ENCODE measurements at places on chromosomes 1 and 21. TPM values are rescaled to one million over a fixed set of nuclear protein-coding genes. Genes with fewer than 3 reads are reported as not detected.
A peak's percentile ranks its signal among the peaks of the same experiment; 100 is the strongest.

- no peak for DNase-seq
Observed at GRCh38 chr1:195697130-195697529, 911.1 kb downstream of the KCNT2 start.

DNA sequence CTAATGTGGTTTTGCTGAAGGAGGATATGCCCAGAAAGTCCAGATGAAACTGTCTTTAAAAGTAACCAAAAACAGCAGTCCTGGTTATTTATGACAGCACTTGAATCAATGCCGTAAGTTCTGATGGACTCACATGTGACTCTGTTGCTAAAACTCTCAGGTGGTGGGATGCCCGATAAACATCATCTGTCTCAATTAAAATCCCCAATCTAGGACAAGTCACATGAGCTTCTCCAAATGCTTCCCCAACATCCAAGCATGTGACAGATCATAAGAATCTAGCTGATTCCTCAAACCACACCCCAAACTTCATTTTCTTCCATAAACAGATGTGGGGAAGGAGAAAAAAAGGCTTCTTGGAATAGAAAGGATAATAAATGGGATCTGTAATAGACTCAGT lies 786 bp upstream of the CTSK start:
- no peak for DNase-seq

GRCh38 chr1:207922554-207922953 lies 11.6 kb upstream of the CD34 start:
- DNase-seq = no peak

- no peak for DNase-seq
Observed at GRCh38 chr1:171898941-171899340, 57.6 kb downstream of the DNM3 start.

DNA sequence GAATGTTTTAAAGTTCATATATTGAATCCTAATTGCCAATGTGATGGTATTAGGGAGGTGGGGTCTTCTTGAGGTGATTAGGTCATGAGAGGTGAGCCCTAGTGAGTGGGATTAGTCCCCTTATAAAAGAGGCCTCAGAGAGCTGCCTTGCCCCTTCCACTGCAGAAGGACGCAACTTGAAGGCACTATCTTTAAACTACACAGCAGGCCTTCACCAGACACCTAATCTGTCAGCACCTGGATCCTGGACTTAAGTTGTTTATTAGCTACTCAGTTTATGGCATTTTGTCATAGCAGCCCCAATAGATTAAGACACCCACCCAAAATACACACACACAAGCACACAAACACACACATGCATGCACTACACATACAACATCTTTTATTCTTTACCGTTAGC lies 61.4 kb downstream of the DAB1 start:
- DNase-seq = no peak

GRCh38 chr1:234212764-234213657 lies 160.2 kb upstream of the COA6 start:
- no peak for DNase-seq

DNA sequence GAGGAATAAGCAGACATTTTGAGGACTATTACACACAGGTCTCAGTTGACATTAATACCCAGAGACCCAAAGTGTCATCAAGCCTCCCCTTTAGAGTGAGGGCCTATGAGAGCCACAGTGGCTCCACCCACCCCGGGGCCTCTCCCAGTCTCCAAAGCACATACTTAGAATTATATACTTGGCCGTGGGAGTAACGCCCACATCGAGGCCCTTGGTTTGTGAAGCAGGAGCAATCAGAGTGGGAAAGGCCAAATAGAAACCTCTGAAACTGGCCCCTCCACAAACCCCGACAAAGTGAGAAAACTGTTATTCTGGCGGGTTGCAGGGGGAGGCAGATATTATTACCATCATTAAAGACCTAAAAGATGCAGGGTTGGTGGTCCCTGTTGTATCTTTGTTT lies 7.0 kb upstream of the DESI2 start:
- no peak for DNase-seq

DNA sequence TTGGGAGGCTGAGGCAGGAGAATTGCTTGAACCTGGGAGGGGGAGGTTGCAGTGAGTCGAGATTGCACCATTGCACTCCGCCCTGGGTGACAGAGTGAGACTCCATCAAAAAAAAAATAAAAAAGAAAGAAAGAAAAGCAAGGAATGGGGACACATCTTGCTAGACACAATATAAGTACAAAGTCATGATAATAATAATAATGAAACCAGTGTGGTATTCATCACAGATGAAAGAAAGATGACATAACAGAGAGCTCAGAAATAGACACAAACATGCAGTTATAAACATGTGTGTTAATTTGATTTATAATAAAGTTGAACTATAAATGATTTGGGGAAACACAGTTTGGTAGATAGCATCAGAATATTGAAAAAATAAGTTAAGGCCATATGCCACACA lies 264.1 kb downstream of the SRGAP2C start:
- DNase-seq = no peak

- DNase-seq = no peak
Observed at GRCh38 chr1:224506141-224506814, 71.7 kb upstream of the WDR26 start.

DNA sequence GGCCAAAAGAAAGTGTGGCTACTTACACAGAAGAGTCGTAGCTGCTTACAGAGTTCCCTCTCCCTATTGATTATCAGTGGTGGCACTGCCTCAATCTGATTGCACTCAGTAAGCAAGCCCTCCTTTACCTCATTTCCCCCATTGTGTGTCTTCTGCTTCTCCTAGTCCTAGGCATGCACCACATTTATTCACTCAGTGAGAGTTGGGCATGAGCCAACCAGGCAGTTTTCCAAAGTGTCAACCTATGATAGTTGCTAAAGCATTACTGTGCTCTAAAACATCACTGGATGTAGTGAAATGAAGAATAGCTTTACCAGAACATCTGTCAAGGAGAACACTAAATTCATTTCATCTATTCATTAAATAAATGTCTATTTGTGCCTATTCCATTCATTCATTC lies 19.3 kb downstream of the GJA5 start:
- no peak for DNase-seq

DNA sequence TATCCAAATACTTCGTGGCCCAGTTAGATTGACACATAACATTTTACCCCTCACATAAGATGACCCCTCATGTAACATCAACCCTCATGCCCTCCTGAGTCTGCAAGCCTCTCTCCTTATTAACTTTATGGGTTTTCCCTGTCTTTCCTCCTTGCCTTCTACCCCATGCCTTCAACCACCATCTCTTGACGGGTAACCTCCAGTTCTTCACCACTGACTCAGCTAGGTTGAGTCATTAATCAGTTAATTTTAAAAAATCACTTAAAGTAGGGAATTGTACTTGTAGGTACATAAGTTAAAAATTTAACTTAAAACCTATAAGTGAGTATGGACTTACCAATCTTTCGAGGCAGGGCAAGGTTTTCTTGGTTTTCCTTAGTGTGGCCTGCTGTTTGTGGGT lies 330.7 kb downstream of the CAMTA1 start:
- no peak for DNase-seq

GRCh38 chr1:13732971-13733667 lies 33.1 kb downstream of the PRDM2 start:
- peak; percentile 48 for DNase-seq

GRCh38 chr1:48488721-48489120 lies 16.7 kb upstream of the SPATA6 start:
- DNase-seq = no peak

The KCNJ15 gene
- 0.47 TPM for polyA plus RNA-seq
